ENCODE measurements at places on chromosomes 5 and 9. TPM values are rescaled to one million over a fixed set of nuclear protein-coding genes. Genes with fewer than 3 reads are reported as not detected.

DNA sequence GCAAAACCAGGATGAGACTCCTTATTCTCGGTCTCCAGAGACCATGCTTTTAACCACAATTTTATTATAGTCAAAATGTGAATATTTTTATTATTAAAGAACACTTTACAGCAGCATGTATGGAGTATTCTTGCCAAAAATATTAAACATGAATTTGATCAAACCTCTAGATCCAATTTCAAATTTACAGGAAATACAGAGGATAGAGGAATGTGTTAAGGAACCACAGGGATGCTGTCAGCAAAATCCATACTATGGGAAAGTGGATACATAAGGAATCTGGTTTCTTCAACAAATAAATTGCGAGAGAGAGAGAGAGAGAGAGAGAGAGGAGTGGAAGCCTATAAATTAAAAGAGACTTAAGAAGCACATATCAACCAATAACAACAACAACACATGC, 348.2 kb upstream of the NUDT12 start:
- DNase-seq = no peak

GRCh38 chr9:967436-967835, 9.0 kb upstream of the DMRT3 start:
- DNase-seq = no peak

GRCh38 chr5:43038496-43038989, 1.6 kb downstream of the ANXA2R start:
- no peak for DNase-seq

- no peak for DNase-seq
Observed at GRCh38 chr9:93731963-93732362, 155.6 kb downstream of the PHF2 start.

- DNase-seq = no peak
Observed at GRCh38 chr9:129888293-129889121, 53.2 kb downstream of the USP20 start.

The IRX1 gene
- 25.9 TPM for total RNA-seq

All from GM23248 (cell line).